ENCODE measurements at places on chromosomes 1 and 21. TPM values are rescaled to one million over a fixed set of nuclear protein-coding genes. Genes with fewer than 3 reads are reported as not detected.

Gene ADGRL4
- 17.7 TPM for polyA plus RNA-seq

Gene REN
- 2.9 TPM for polyA plus RNA-seq

Gene BTG3
- 28.3 TPM for polyA plus RNA-seq

Gene HSF2BP
- 0.58 TPM for polyA plus RNA-seq

Gene OR2M3
- polyA plus RNA-seq: not detected

Gene S100A14
- polyA plus RNA-seq: 0.68 TPM

Gene EPHA2
- 3.8 TPM for polyA plus RNA-seq

Gene COL24A1
- polyA plus RNA-seq: 1.3 TPM

Gene CNTN2
- polyA plus RNA-seq: 0.04 TPM

Gene RNU1-3
- not detected for polyA plus RNA-seq

Gene AIM2
- not detected for polyA plus RNA-seq

Gene IL22RA1
- 0.16 TPM for polyA plus RNA-seq
